Ureter (tissue), 1 donor: ENCODE measurements at places on chromosomes 3 and 15. TPM values are rescaled to one million over a fixed set of nuclear protein-coding genes. Genes with fewer than 3 reads are reported as not detected.

DNA sequence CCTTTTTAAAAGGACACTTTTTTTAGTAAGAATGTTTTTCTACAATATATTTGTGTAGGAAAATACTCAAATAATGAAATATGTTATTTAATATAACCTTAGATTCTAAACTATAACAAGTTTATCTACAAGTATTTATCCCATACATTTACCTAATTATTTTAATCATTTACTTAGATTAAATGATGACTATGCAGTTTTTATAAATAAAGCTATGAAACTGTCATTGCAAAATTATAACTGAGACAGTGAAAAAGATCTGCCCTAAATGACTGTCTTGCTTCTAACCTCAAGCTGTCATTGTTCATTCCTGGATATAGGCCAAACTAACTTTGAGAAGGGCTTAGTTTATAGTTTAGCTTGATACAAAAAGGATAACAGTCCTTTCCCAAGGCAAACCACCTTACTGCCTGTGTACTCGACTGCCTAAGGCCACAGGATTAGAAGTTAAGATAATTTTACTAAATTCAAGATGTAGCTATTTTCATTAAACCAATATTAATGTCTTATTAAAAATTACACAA is 84.1 kb downstream of the GLDN start:
- no peak for DNase-seq

- no peak for DNase-seq
Measured at GRCh38 chr3:39388741-39389248, 5.6 kb downstream of the SLC25A38 start.

GRCh38 chr15:63505842-63506222 is 1.4 kb downstream of the USP3 start:
- DNase-seq, result no peak

- DNase-seq, result no peak
Measured at GRCh38 chr3:59573911-59574310, 524.1 kb upstream of the CFAP20DC start.

Gene DYNC1LI1
- 26.2 TPM for total RNA-seq
